ENCODE measurements at places on chromosomes 13 and 19. TPM values are rescaled to one million over a fixed set of nuclear protein-coding genes. Genes with fewer than 3 reads are reported as not detected.

Gene FCER2
- total RNA-seq, result not detected

Gene EXOC3L2
- 3.5 TPM for total RNA-seq

Gene OR4F17
- total RNA-seq, result not detected

Gene PEAK3
- 0.44 TPM for total RNA-seq

Gene PSG7
- not detected for total RNA-seq

Gene SHC2
- total RNA-seq, result 22.5 TPM

Gene TYROBP
- 10.4 TPM for total RNA-seq

Gene BABAM1
- 58.2 TPM for total RNA-seq

Gene ZNF844
- total RNA-seq, result 52.0 TPM

Gene BICRA
- 42.1 TPM for total RNA-seq

Gene RB1
- 56.1 TPM for total RNA-seq

Gene ADAT3
- total RNA-seq, result 2.4 TPM

Gene EFNB2
- 70.9 TPM for total RNA-seq

Gene DNAJC15
- 14.2 TPM for total RNA-seq

Gene PABPC3
- total RNA-seq, result 0.16 TPM

Gene C19orf73
- total RNA-seq, result 2.0 TPM

Gene CRTC1
- 13.9 TPM for total RNA-seq

Gene CCDC70
- not detected for total RNA-seq
